ELF-1 (cell line): ENCODE measurements at places on chromosomes 4 and X.
A peak's percentile ranks its signal among the peaks of the same experiment; 100 is the strongest.

GRCh38 chr4:130922955-130923354 lies 1827.0 kb downstream of the C4orf33 start:
- DNase-seq: no peak

DNA sequence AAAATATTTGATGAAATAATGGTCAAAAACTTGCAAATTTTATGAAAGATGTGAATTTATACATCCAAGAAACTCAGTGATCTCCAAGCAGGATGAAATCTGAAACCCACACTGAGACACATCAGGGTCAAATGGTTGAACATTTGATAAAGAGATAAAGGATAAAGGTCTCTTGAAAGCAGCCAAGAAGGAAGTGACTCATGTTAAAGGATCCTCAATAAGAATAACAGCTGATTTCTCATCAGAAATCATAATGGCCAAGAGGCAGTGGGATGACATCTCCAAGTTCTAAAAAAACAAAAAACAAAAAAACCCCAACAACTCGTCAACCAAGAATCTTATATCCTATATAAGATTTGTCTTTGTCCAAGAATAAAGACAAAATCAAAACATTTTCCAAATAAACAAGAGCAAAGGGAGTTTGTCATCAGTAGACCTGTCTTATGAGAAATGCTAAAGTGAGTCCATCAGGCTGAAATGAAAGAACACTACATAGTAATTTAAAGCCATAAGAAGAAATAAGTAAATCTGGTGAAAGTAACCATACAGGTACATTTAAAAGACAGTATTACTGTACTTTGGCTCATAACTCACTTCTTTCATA lies 121.7 kb downstream of the PDS5A start:
- no peak for DNase-seq

GRCh38 chr4:163592212-163592611 lies 97.7 kb downstream of the TMA16 start:
- DNase-seq: no peak

- DNase-seq: no peak
Observed at GRCh38 chrX:44432641-44433040, 89.2 kb upstream of the EFHC2 start.

DNA sequence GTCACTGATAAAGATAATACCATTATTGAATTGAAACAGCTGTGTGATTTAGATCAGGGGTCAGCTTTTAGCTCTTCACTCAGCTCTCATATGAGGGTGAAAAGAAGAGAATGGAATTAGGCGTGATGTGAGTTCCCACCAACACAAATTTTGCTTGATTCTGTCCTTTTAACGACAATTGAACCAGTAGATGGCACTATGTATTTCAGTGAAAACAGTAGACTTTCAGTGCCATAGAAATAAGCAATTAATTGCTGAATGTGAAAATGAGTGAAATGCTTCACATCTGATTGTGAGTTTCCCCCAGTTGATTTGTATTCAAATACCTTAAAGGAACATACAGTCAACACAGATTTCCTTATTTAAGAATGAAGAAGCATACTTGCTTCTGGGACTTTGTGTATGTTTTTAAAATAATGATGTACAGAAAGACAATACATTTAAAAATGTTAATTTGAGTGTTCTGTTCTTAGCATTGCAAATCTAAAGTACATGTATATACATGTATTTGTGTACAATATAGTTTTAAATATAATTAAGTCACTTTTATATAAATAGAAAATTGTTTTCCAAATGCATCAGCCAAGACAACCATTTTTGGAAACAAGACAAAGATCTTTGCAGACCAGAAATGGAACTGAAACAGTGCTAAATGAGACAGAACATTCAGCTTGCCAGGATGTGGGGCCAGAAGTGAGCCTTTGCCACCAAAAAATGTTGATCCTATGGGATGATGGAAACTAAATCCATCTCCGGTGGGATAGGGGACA lies 178.8 kb downstream of the SNCA start:
- DNase-seq: no peak

GRCh38 chrX:99495453-99495852 lies 914.6 kb downstream of the PCDH19 start:
- DNase-seq: peak; percentile 2

- no peak for DNase-seq
Observed at GRCh38 chrX:22206781-22207180, 65.9 kb upstream of the CBLL2 start.

DNA sequence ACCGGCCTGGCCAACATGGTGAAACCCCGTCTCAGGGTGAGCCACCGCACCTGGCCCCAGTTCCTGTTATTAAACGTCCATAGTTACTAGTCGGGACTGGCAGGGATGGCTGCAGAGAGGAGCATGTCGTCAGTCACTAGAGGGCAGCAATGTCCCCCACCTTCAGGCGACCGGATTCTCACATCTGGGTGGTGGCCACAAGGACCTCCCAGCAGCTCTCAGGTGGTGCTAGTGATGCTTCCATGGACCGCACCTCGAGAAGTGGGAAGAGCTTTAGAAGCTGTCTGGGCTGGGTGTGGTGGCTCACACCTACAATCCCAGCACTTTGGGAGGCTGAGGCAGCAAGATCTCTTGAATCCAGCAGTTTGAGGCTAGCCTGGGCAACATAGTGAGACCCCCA lies 13.3 kb upstream of the IL3RA start:
- DNase-seq: peak; percentile 86

- no peak for DNase-seq
Observed at GRCh38 chr4:112423591-112423990, 92.4 kb downstream of the NEUROG2 start.

- DNase-seq: no peak
Observed at GRCh38 chr4:25307596-25307995, 5.0 kb upstream of the ZCCHC4 start.

GRCh38 chrX:2748815-2749188 lies 3.0 kb upstream of the XG start:
- no peak for DNase-seq

- DNase-seq: no peak
Observed at GRCh38 chr4:10095296-10095991, 21.2 kb downstream of the WDR1 start.

GRCh38 chr4:73439991-73440390 lies 4.0 kb downstream of the AFP start:
- DNase-seq: no peak

DNA sequence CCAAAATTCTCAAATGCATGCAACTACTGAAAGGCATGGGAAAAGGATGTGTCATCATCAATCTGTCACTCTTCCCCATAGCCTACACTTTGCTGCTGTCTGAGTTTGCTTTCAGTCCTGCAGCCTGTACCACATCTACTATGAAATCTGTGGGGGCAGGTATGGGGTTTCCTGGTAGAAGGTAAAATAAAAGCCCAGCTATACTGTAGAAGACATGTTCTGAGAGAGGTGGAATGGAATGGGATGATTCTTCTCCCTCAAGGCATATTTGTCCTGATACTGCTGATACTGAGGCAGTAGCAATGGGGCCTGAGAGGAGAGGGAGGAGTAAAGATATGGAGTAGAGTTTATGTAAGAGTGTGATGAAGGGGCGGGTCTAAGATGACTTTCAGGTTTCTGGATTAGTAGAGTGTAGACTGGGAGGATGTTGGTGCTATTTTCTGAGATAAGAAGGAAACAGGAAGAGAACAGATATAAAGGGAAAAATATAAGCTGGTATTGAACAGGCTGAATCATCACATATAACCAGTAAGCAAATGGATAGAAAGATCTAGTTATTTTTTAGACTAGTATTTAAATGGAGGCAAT lies 38.7 kb upstream of the GYPA start:
- DNase-seq: no peak

GRCh38 chrX:40757058-40757457 lies 21.7 kb upstream of the MED14 start:
- no peak for DNase-seq

DNA sequence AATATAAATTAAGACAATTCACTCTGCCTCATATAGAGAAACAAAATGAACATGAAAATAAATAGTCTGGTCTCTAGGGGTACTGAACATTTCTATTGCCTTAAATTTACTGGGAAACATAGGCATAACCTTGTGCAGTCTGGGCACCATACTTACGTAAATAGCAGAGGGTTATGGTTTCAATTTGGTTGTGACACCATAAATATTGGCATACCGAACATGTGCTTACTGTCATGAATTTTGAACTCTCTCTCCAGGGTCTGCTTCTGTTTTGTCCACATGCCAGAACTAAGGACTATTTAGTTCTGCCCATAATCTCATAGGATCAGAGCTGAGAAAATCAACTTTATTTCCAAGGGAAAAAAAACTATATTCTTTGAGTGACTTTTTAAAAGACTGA lies 17.6 kb downstream of the PDGFC start:
- no peak for DNase-seq

- DNase-seq: peak; percentile 5
Observed at GRCh38 chr4:8854016-8854415, 17.6 kb downstream of the HMX1 start.
